Daoy (cell line): ENCODE measurements at places on chromosomes 7 and 10. TPM values are rescaled to one million over a fixed set of nuclear protein-coding genes. Genes with fewer than 3 reads are reported as not detected.

MMD2 gene
- not detected in 2 replicates for total RNA-seq

GRCh38 chr10:113056441-113057021, 106.5 kb downstream of the TCF7L2 start:
- peak; percentile 92 for DNase-seq

MMP21 gene
- total RNA-seq, result not detected in 2 replicates

DNA sequence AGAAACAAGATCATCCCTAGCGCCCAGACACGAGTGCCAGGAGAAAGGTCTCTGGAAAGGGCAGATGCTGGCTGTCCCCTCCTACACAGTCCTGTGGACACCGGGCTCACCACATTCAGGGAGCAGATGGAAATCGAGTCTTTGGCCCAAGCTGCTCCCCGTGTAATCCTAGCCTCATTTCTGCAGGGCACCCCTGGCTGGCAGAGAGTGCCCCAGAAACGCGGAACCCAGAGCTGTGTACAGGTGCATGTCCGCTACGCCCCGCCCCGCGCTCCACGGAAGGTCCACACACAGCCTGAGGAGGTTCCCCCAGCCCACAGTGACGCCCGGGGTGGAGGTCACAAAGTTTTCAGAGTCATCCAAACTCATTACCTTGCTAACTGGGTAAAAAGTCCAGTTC, 202.8 kb downstream of the MAD1L1 start:
- DNase-seq, result no peak

DNA sequence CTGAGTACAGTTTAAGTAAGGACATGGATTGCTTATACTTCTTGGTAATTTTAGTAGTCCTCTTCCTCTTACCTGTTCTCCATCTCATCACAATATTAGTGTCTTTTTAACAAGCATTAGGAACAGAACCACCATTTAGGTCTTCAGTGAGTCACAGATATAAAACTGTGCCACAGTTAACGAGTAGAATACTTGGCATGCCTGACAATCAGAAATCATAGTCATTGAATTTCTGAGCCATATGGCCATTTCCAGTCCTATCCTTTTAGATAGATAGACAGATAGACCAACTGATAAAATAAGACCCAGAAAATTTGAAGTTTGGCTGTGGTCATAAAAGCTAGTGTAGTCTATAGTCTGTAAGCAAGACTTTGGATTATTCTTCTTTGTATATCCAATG, 71.1 kb downstream of the GBF1 start:
- DNase-seq, result no peak

- no peak for DNase-seq
These were observed 2.9 kb upstream of the CD36 start for GRCh38 chr7:80635533-80635932.

GRCh38 chr10:71596759-71597158, 122.8 kb downstream of the C10orf105 start:
- no peak for DNase-seq

GRCh38 chr7:93373537-93373936, 141.4 kb downstream of the VPS50 start:
- no peak for DNase-seq

GRCh38 chr10:129953119-129954051, 10.7 kb downstream of the EBF3 start:
- no peak for DNase-seq

LBX1 gene
- 0.06 TPM in 1 of 2 replicates, not detected in the other for total RNA-seq

GRCh38 chr7:50856231-50856630, 73.5 kb upstream of the GRB10 start:
- no peak for DNase-seq

DNA sequence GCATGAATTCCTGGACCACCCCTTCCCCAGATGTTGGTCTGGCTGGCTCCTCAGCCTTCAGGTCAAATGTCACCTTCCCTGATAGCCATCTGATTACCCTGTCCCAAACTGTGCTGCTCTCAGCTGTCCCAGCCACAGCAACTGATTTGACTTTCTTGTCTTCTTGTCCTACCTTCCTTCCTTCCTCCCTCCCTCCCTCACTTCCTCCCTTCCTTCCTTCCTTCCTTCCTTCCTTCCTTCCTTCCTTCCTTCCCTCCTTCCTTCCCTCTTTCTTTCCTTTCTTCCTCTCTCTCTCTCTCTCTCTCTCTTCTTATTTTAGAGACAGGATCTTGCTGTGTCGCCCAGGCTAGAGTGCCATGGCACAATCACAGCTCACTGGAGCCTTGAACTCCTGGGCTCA, 242.5 kb downstream of the RPS24 start:
- no peak for DNase-seq

GRCh38 chr10:131885391-131886165, 15.2 kb upstream of the PPP2R2D start:
- DNase-seq, result peak; percentile 64

- peak; percentile 75 for DNase-seq
These were observed 3.9 kb downstream of the LSMEM1 start for GRCh38 chr7:112484671-112485167.

GET4 gene
- total RNA-seq, result 50.1 and 50.2 TPM in 2 replicates

DNA sequence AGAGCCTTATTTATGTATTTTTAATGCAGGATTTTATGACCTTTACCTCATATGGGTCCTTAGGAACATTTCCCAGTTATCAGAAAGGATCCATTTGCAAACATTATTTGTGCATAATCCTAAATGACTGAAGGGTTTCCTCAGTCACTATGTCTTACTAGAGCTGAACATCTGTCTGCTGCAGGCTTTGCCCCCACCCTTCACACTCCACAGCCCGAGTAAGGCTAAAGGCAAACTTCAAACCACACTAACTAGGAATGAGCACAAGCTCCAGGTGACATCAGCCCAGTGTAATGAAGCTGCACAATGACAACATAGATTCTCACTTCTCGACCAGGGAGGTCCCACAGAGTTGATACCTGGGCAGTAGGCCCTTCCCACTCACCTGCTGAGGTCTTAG, 491.3 kb upstream of the MKI67 start:
- no peak for DNase-seq
